ENCODE measurements at places on chromosomes 16 and 17. TPM values are rescaled to one million over a fixed set of nuclear protein-coding genes. Genes with fewer than 3 reads are reported as not detected.

DNA sequence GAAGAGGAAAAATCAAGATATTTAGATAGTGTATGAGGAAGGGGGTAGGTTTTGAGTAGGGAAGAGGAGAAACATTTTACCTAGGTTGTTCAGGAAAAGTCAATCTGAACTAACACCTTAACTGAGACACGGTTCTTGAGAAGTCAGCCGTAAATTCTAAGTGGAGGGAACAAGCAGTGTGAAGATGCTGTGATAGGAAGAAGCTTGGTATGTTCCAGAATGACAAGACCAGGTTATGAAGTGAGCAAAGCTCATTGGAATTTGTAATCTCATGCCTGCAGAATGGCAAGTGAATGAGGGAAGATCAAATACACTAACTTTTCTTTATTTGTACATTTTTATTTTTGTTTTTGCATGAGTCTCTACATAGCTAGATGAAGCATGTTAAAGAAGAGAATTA lies 307.6 kb downstream of the ZFHX3 start:
- peak; percentile 47 for DNase-seq

GRCh38 chr17:28484296-28484695 lies 10.9 kb downstream of the SLC13A2 start:
- DNase-seq: no peak

GRCh38 chr17:83201206-83202001 lies 122.0 kb downstream of the METRNL start:
- DNase-seq: no peak

DNA sequence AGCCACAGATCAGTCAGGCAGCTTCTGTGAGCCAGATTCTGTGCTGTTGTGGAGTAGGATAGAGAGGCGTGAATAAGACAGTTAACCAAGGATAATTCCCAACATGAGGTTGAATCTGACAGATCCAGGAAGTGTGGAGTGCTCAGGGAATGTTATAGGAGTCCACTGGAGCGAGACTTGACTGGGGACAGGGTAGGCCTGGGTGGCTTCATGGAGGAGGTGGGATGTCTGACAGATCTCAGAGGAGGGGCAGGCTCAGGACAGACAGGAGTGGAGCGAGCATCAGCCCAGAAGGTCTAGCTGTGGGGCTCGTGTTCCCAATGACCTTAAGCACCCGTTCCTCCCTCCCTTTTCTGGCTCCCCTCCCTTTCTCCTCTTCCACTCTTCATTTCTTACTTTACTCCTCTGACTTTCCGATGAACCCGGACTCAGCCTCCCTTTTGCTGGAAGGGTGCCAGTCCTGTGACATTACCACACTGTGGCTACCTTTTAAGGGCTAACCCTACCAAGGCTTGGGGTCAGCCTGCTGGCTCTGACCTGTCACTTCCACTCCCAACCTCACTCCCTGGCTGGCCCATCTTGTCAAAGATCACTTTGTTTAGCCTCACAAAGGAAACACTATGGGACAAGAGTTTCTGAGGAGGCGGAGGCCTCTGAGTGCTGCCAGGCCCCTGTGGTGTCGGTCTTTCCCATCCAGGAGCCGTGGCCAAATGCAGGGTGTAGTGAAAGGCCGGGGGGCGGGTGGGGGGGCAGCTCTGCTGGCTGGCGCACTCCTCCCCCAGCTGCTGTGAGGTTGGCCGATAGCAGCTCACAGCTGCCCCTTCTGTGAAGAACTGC lies 28.5 kb upstream of the EFCAB13 start:
- DNase-seq: no peak

DNA sequence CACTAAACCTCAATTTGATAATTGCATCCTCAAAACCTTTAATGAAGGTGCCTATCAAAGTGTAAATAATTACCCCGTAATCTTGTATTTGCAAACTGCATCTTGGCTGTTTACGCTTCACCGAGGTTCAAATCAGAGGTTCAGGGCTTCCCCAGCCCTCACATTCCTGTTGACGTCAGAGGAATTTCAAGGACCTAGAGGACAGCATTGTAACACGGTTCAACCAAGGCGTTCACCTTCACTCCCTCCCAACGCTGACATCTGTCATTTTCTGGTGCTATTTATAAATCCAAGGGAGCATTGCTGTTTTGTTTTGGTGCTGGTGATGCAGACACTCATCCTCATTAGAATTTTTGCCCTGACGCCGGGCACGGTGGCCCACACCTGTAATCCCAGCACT lies 691.6 kb upstream of the RBFOX1 start:
- DNase-seq: no peak

DNA sequence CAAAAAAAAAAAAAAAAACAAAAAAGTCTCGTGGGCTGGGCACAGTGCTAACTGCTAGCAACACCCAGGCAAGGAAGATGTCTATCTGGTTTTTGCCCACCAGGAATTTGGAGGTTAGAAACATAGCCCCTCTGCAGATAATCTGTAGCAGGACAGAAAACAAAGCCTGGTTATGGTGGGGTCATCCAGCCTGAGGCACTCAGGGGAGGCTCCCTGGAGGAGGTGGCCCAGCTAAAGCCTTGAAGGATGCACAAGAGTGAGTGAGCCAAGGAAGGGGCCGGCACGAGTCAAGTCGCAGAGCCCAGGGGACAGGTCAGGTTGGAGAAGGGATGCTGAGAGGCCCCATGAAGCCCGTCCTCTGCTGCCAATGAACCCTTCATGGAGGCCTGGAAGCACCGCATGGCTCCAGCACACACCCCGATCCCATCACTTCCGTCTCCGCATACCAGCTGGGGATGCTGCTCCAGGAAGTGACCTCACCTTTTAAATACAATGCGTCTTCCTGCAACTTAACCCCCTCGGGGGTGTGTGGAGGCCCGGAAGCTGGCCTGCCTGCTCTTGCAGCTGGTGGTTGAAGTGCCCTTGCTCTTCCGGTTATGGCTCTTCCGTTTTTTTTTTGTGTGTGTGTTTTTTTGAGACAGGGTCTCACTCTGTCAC lies 86.5 kb downstream of the ENGASE start:
- peak; percentile 3 for DNase-seq

DNA sequence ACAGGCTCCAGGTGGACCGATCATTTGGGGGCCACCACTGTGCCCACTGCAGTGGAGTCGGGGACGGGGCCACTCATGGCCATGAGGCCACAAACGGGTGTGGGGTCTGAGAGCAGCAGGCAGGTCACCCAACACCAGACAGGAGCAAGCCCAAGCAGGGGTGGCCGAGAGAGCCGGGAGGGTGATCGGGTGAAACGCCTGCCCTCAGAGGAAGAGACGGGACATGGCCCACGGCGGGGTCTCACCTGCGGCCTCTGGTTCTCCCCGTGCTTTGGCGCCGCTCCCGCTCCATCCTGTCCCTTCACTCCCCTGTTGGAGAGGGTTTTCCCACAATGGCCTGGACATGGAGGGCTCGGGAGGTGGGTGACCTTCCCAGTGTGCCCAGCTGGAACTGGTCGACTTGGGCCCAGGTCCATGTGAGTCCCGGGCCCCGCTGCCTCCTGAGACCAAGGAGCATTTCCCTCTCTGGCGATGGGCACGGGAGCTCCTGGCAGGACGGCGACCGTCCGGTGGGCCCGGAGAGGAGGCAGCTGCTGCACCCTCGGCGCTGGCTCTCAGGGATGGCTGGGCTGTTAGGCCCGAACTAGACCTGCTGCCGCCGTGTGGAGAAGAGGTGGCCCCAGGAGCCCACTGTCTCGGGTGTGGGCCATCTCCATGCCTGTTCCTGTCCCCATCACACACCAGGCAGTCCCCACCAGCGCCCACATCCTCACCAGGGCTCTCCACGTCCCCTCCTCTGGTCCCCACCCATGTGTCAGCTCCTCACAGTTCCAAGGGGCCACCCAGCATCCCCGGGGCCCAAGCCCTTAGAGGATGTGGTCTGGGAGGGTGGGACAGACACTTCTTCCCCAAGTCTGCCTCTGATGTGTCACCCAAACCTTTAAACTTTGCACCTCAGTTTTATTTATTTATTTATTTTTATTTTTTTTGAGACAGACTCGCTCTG lies 13.4 kb upstream of the BAHCC1 start:
- no peak for DNase-seq

The CTNS gene
- 20.3 TPM for total RNA-seq

The MT3 gene
- not detected for total RNA-seq

The ITGB4 gene
- total RNA-seq: 5.5 TPM

DNA sequence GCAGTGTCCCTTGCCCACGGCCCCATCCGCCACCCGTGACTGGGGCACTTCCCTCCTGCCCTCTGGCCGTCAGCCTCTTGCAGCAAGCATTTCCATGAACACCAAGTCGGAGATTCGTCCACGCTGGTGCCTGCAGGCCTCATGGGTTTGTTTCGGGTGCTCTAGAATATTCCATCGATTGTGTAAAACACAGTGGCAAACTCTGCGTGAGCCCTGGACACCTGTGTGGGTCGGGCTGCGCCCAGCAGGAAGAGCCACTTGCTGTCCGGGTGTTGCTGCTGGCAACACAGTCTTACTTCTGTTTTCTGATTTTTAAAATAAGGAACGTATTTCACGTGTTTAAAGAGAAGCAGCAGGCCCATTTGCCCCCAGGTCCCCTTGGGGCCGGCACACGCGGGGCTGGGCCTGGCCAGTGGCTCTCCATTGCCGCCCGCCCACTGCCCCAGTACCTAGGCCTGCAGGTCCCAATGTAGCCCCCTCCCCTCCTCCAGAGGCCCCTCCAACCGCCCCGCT lies 10.0 kb downstream of the CYBC1 start:
- no peak for DNase-seq

DNA sequence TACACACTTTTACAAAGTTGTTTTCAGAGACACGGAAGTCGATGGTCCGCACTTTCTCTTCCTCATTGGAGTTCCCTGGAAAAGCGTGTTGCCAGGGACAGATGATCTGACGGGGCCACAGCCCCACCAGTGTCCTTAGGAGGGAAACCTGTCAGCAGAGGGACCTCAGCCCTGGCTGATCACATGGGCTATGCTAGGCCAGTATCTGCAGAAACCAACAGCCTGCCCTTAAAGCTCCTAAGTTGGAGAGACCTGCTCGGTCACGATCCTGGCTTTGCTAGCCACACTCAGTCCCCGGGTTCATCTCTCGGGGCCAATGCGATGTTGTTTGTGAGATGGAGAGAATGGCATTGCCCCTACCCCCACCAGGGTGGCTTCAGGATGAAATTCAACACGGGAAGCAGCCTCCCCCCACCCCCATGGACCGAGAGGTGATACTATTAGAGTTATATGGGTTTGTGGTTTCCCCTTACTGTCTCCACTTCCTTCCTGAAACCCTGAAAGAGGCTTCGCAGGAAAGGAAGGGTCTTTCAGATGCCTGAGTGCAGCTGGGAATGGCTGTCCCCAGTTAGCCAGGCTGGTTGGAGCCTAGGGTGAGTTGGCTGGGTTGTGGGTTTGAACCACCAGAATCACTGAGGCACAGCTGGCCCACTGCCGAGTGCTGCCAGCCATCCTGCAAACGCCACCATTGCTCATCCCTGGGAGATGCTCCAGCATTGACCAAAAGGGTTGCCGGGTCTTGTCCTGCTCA lies 16.6 kb downstream of the RMI2 start:
- DNase-seq: peak; percentile 51

All from LHCN-M2 (cell line).